Right lobe of liver (tissue), 6 donors: ENCODE measurements at places on chromosomes 6 and 20.

- DNase-seq: no peak
These were observed 11.5 kb downstream of the SRXN1 start for GRCh38 chr20:641516-641875.

DNA sequence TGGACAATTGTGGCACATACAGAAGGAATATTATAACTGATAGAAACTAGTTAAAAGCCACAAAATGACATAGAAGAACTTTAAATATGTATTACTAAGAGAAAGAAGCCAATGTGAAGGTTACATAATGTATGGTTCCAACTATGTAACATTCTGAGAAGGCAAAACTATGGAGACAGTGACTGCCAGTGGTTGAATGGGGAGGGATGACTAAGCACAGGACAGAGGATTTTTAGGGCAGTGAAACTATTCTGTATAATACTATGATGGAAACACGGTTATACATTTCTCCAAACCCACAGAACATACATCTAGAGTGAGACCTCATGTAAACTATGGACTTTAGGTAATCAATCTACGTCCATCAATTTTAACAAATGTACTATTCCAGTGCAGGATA is 22.4 kb downstream of the SYNCRIP start:
- no peak for DNase-seq

DNA sequence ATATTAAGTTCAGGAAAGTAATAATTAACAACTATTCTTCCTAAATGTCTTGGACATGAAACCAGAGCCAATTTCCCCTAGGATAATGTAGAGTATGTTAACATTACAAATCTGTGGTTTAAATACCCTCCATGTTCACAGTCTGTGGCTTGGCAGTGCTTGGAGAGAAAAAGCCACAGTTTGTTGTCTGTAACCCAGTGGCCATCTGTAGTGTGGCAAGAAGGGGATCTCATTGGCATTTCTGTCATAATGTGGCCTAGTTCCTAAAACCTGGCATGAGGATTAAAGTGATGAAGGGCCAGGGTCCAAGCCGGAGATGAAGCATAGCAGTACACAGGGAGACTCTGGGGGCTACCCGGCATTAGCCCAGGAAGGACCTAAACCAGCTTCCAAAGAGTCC is 31.2 kb downstream of the SYNE1 start:
- no peak for DNase-seq

DNA sequence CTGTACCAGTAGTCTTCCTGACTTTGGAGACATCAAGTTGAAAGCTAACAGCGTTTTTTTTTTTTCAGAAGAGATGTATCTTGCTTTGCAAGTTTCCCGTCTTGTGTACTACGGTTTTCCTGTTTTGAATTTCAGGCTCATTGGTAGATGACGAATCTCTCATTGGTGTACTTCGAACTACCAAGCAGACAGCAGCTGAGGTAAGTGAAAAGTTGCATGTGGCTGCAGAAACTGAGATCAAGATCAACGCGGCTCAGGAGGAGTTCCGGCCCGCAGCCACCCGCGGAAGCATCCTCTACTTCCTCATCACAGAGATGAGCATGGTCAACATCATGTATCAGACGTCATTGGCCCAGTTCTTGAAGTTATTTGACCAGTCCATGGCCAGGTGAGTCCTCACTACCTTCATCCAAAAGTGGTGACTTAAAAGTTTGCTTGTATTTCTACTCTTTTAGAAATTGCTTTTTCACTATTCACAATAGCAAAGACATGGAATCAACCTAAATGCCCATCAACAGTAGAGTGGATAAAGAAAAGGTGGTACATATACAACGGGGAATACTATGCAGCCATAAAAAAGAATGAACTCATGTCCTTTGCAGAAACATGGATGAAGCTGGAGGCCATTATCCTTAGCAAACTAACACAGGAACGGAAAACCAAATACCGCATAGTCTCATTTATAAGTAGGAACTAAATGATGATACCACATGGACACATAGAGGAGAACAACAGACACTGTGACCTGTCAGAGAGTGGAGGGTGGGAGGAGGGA is 110.6 kb upstream of the GLP1R start:
- DNase-seq: no peak

- no peak for DNase-seq
These were observed 22.5 kb upstream of the CST3 start for GRCh38 chr20:23659989-23660837.
